HuH-7 (cell line): ENCODE measurements at places on chromosomes 2 and 18.

GRCh38 chr2:98727369-98728087 lies 3.4 kb downstream of the MGAT4A start:
- DNase-seq: no peak

DNA sequence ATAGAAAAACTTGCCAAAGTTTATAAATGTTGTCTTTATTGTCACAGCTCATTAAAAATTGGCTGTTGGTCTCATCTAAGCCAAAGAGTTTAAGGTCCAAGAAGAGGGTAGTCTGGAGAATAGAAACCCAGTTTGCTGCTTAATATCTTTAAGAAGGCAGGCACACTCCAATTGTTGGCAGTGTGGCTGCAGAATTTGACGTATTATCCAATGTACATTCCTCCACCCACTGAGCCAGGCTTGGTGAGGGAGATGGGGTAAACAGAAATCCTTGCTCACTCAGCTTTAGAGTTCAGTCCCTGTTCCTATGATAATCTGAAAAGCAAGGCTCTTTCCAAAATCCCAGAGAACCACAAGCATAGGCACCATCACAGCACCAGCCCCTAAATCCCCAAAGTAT lies 10.7 kb upstream of the ADD2 start:
- no peak for DNase-seq

DNA sequence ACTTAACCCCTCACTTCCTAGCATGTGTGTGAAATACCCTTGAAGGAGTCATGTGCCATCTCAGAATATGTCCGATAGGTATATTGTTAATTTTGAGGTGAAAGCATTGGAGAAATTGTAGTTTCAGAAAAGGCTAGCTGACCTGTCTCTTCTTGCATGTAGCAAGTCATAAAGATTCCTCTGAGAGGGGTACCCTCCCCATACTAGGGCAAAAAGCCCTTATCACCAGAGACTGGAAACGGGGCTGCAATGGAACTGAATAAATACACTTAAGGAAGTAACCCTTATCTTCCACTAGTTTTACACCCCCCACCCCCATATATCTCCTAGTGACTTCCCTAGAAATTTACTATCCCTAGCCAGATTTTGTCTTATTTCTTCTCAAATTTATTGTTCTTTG lies 1.8 kb upstream of the SF3B6 start:
- DNase-seq: no peak

- no peak for DNase-seq
Observed at GRCh38 chr2:82342356-82342755, 2037.8 kb upstream of the LRRTM1 start.

DNA sequence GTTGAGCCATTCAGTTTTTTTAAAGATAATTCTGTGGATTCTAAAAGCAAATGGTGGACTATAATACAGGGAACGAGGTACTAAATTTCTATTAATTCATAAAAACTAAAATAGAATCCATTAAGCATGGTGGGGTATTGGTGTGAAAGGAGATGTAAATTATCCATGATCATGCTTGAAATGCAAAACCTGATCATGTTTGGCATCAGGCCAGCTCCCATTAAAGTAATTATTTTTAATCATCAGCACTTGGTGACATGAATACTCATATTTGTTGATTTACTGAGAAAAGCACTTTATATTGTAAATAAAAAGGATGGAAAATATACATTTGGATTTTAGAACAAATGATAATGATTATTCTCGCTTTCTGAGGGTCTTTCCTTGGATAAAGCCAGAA lies 232.3 kb upstream of the MEIS1 start:
- no peak for DNase-seq

- no peak for DNase-seq
Observed at GRCh38 chr2:151261977-151262291, 271 bp upstream of the RBM43 start.

- no peak for DNase-seq
Observed at GRCh38 chr18:9708434-9709303, 568 bp downstream of the RAB31 start.

- DNase-seq: no peak
Observed at GRCh38 chr18:57940166-57940660, 103.8 kb upstream of the NEDD4L start.

DNA sequence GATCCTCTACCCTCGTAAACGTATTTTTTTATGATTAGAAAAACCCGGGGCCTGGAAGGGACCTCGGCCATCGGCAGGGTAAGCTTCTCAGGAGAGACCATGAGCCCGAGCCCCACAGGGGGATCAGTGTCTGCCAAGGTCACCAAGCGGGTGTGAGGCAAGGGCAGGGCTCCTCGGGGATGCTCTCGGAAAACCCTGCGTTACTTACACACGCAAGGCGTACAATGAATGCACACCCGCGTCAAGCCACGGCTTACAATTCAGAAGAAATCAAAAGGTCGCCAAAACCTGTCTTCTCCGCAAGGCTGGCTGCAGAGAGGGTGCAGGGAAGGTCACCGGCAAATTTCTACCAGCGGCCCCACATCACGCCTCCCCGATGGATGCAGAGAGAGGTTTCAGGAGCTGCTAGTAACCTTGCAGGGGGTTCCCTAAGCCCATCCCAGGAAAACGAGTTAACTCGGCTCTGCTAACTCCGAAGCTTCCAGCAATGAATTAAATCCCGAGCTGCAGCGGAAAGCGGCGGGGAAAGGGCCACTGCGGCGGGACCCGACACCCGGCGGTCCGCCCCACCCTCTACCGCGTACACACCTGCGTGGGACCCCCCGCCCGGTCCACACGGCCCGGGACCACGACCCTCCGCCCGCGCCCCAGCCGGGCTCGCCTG lies 638 bp downstream of the ST3GAL5 start:
- peak; percentile 20 for DNase-seq

- no peak for DNase-seq
Observed at GRCh38 chr18:52002600-52002999, 337.4 kb upstream of the DCC start.

GRCh38 chr2:234816491-234816890 lies 135.3 kb upstream of the SH3BP4 start:
- DNase-seq: no peak

DNA sequence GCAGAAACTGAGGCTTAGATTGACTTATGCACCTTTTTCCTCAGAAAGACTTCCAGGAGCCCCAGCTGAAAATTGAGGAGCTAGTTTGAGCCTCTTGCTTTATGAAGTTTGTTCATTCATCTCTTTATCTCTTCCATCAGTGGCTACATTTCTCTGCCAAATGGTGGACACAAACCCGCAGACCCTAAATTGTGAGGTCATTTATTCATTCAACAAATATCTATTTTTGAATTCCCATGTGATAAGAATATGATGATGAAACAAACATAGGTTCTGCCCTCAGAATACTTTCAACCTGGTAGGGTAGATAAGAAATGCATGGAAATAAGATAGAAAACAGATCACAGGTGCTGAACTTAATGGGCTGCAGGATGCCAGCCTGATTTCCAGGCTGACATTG lies 309.4 kb downstream of the TNS1 start:
- no peak for DNase-seq

DNA sequence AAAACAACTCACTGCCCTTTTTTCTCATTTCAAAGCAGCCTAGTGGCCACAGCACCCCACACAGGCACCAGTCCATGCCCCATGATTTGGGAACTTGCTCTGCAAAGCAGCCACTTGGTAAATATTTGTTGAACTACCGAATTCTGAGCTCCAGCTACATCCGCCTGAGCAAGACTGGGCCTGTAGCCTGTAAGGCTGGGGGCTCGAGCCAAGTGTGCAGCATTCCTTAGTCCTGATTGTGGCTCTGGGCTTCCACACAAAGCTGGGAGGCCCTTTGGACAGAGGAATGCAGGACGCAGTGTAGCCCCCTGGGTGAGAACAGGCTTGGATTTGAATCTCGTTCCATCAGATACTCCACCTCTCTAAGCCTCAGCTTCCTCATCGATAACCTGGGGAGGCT lies 88.4 kb downstream of the ACTR2 start:
- no peak for DNase-seq

DNA sequence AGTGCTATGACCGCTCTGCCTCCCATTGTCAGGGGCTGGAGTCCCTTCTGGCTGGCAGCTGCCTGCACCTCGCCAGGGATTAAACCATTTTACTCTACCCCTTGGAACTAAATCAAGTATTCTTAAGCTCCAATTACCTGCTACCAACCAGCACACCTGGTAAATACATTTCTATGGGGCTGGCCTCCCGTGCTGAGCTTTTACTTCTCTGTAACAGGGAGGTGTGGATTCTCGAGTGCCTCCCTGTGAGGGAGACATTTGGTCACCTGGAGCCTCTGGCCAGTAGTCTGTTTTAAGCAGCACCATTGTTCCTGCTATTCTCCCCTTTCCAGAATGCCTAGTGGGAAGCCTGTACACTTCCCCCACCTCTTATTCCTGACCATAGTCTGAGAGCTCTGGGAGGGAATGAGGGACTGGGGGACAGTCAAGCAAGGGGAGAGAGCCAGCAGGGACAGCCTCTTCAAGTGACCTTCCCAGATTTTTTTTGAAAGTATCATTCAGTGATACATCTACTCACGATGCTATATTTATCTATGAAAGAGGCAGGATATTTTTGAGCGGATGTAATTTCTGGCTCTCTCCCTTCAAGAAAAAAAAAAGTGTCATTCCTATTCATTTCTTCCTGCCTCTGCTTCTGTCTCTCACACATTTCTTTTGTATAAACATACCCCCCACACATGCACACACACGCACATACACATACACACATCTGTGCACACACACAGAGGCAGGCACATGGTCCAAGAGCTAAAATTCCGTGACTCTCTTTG lies 112.8 kb downstream of the CAPN13 start:
- DNase-seq: no peak

DNA sequence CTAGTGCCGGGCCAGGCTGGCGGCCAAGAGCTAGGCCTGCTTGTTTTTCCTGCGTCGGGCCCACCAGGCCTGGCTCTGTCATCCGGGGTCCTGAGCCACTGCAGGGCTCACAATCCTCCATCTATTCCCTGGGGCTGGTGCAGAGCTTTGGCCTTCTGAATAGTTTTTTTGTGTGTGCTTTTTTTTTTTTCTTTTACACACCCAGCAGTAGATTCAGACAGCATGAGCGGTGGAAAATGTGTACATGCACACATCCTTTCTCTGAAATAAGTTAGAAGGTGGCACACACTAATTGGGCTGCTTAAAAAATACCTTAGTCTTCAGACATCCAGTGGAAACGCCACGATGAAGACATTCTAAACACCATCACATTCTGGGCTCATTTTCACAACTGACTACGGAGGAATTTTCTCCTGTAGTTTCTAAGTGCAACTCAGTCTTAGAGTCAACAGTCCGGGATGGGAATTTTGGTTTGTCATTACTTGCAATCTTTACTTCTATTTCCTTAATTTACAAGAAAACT lies 6.1 kb downstream of the ZFP36L2 start:
- no peak for DNase-seq

- no peak for DNase-seq
Observed at GRCh38 chr2:174606336-174606735, 8.7 kb upstream of the WIPF1 start.

DNA sequence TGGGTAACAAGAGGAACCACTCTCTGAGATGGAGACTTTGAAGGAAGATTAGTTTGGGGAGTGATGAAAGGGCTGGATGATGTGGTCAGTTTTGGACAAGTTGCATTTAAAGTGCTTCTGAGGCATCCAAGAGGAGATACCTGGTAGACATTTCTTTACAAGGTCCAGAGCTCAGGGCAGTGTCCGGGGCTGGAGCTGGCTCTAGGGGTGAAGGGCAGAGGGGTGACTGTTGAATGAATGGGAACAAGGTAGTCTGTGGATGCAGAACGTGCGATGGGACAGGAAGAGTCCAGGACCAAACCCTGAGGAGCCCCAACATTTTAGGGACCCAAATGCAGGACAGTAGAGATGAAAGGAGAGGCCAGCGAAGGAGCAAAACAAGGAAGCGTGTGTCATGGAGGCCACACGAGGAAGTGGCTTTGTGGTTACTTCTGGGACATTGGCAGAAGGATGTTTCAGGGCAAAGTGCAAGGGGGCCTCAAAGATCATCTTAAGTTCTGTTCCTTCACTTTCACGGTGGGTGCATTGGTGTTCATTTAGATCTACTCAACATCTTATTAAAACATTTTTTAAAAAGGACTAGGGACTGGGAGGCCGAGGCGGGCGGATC lies 13.6 kb upstream of the GPR35 start:
- DNase-seq: no peak

GRCh38 chr2:39266139-39266805 lies 22.5 kb upstream of the CDKL4 start:
- no peak for DNase-seq

GRCh38 chr2:234158812-234159211 lies 108.3 kb downstream of the SPP2 start:
- DNase-seq: no peak

DNA sequence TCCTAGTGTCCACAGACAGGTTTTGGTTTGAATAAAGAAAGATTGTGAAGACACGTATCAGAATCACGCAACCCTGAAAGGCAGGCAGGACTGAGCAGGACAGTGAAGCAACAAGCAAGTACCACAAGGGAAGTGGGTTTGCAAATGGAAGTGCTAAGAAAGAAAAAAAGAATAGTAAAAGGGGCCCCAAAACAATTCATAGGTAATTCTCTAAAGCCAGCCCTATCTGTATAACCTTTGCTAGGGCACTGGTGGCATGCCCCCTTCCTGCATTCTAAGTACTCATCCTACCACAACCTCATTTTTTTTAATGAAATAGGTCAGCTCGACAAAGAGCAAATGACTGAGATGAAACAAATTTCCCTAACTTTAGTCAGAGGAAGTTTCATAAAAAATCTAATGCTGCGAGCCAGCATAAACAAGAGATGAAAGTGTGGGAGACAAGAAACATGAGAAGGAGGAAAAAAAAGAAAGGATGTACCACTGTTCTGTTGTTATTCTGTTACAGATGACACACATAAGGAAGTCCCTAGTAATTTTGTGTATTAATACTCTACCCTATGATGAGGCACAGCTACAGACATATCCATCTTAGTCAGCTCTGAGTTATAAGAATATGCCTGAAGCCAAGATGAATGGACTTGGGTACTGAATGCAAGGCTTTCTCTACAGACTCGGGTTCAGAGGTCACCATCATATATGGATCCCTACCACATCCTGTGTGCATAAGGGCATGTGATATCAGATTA lies 32.2 kb downstream of the IKZF2 start:
- no peak for DNase-seq

- no peak for DNase-seq
Observed at GRCh38 chr18:29164020-29164706, 987.2 kb upstream of the CDH2 start.

- DNase-seq: no peak
Observed at GRCh38 chr2:40428439-40428838, 23.5 kb downstream of the SLC8A1 start.

GRCh38 chr2:202140522-202141252 lies 67.6 kb downstream of the KIAA2012 start:
- no peak for DNase-seq

DNA sequence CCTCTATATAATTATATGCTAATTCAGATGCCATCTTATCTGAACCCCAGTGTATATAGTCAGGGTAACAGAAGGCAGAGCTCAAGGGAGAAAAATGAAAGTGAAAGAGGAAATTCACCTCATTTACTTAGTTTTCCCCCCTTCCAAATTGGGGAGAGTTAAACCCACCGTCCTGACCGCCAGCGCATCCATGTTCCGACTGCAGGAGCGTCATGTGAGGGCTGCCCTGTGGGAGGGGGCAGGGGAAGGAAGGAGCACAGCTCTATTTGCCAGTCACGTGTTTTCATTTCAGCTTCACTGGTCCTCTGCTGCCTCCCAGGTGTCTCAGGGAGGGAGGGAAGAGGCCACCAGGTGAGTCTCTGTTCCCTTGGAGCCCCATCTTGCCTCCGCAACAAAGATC lies 13.2 kb downstream of the CNNM4 start:
- DNase-seq: no peak
